ENCODE measurements at places on chromosomes 12 and 14.

- DNase-seq: no peak
Measured at GRCh38 chr12:27505109-27505508, 18.9 kb upstream of the PPFIBP1 start.

GRCh38 chr12:12720672-12721161, 3.5 kb downstream of the CDKN1B start:
- no peak for DNase-seq

DNA sequence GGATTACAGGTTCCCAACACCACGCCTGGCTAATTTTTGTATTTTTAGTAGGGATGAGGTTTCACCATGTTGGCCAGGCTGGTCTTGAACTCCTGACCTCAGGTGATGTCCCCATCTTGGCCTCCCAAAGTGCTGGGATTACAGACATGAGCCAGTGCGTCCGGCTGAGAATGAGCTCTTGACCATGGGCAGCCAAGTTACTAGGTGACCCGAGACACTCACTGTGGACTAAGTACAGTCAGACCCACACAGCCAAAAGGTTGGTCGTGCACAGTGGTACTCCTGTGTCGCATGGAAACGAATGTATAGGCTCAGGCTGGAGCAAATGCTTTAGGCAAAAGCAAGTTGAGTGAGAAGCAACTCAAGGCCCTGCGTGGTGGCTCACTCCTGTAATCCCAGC, 21.0 kb downstream of the DLK1 start:
- DNase-seq: no peak

- DNase-seq: no peak
Measured at GRCh38 chr12:46533723-46534122, 161.2 kb upstream of the SLC38A2 start.

DNA sequence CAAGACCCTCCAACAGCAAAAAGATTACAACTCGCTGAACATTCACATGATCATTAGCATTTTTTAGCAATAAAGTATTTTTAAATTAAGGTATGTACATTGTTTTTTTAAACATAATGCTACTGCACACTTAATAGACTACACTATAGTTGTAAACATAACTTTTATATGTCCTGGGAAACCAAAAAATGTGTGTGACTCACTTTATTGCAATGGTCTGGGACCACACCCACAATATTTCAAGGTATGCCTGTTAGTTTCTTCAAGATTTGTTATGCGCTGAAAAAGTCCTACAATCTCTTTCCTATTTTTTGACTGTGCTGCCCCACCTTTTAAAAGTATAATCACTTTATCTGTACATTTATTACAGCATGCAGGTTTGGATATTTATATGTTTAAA, 30.4 kb upstream of the PCNX4 start:
- DNase-seq: no peak

GRCh38 chr12:130702966-130703732, 12.9 kb downstream of the RIMBP2 start:
- no peak for DNase-seq

- DNase-seq: no peak
Measured at GRCh38 chr14:37268788-37269187, 71.1 kb downstream of the MIPOL1 start.

DNA sequence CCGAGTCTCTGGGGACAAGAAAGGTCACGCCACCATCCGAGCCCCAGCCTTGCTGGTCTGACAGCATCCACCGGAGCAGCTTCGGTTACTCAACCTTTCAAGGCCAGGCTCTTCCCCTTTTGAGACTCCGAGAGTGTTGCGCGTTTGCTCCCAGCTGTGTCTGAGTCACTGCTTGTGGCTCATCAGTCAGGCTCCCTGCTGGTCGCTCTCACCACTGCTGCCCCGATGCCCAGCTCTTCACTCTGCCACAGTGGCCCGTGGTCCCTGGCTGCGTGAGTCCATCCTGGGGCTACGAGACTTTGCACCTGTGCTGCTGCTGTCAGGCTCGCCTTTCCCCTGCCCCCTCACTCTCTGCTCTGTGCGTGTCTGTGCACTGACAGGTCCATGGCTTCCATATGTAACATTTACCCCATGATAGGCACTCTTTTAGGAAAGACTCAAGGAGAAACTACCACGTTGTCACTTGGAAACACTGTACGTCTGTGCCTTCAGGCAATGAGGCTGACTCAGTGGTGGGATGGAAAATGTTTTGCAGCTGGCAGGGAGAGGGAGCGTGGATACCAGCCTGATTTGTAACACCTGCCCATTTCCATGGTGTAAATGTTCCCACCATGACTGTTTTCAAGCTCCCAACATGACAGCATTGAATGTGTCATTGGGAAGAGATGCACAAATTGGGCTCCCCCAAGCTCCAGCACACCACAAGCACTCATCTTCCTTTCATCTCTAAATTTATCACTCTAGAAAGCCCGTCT, 350.7 kb downstream of the TMEM132D start:
- DNase-seq: no peak
